Smooth muscle cell of the pulmonary artery (primary cell): ENCODE measurements at places on chromosomes 7 and 10. TPM values are rescaled to one million over a fixed set of nuclear protein-coding genes. Genes with fewer than 3 reads are reported as not detected.

Gene RBP4
- 0.59 and 1.7 TPM in 2 replicates for total RNA-seq

Gene SCRN1
- total RNA-seq, result 92.3 and 146 TPM in 2 replicates

Gene RARRES2
- 0.65 and 1.7 TPM in 2 replicates for total RNA-seq

Gene GIMAP4
- 0.13 and 0.33 TPM in 2 replicates for total RNA-seq

Gene COL26A1
- total RNA-seq, result not detected in 2 replicates
